Epithelial cell of umbilical artery (primary cell): ENCODE measurements at places on chromosomes 16 and 17. TPM values are rescaled to one million over a fixed set of nuclear protein-coding genes. Genes with fewer than 3 reads are reported as not detected.

TBC1D3 gene
- not detected in 2 replicates for total RNA-seq

TAF1C gene
- total RNA-seq, result 15.9 and 24.3 TPM in 2 replicates

VAT1L gene
- total RNA-seq, result 0.97 and 3.6 TPM in 2 replicates

ARL4D gene
- 4.2 and 5.8 TPM in 2 replicates for total RNA-seq

TP53TG3 gene
- 0.32 TPM in 1 of 2 replicates, not detected in the other for total RNA-seq

SRCIN1 gene
- total RNA-seq, result 0.32 TPM in 1 of 2 replicates, not detected in the other

PRSS8 gene
- not detected in 2 replicates for total RNA-seq

PRM2 gene
- not detected in 2 replicates for total RNA-seq
